ENCODE measurements at places on chromosomes 5 and 9.

DNA sequence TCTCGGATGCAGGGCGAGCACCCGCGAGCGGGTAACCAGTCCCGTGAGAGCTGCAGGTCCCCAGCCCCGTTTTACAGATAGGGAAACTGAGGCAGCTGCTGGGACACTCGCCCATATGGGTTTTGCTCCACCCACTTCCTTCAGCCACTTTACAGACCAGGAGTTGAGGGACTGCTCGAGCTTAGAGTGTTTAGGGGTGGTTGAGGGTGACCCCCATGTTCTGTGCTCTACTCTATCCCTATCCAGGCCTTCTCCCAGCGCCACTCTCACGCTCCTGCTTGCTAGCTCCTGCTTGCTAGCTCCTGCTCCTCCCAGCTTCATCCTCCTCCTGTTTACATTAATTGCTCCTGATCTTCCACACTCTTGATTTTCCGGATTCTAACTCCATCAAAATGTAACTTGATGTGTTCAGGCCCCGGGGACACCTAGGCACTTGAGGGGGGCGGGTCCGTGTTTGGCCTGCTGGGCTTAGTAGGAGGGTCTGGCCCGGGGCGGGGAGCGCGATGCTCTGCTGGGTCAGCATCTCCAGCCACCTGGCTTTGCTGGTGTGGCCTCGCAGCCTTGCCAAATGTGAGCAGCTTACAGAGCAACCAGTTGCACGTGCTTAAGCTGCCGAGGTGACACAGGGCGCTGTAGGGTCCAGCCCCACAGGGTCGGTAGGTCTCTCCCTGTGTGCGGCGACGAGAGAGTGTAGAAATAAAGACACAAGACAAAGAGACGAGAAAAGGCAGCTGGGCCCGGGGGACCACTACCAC, 1.5 kb upstream of the PTGES2 start:
- no peak for DNase-seq

GRCh38 chr5:174614500-174615135, 109.8 kb upstream of the MSX2 start:
- no peak for DNase-seq

DNA sequence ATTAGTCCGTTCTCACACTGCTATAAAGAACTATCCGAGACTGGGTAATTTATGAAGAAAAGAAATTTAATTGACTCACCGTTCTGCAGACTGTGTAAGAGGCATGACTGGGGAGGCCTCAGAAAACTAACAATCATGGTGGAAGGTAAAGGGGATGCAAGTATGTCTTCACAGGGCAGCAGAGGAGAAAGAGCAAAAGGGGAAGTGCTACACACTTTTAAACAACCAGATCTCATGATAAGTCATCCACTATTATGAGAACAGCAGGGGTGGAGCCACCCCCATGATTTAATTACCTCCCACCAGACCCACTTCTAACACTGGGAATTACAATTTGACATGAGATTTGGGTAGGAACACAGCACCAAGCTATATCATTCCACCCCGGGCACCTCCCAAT, 26.6 kb downstream of the FST start:
- no peak for DNase-seq

DNA sequence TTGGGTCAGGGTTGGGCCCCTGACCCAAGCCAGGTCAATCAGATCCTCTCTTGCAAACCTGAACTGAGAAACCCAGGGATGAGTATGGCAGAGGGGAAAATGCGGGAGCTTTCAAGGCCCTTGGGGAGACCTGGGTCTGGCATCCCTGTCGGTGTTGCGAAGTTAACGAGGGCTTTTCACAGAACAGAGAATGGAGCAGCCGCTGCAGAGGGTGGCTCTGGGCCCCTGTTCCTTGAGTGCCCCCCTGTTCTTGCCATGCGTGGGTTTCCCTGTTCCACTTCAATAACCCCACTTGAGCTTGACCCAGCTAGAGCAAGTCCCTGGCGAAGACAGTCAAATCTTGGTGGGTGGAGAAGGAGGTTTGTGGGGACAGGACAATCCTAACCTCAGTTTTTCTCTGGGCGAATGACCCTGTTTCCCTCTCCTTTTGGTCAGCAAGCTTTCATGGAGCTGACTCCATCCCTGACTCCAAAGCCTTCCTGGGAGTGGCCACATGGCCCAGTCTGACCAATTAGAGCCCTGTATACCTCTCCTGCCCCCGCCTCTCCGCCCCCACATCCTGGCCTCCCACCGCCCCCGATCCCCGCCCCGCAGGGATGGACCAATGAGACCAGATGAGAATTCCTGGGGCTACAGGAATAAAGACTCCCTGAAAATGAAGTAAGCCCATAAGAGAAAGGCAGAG, 2.9 kb upstream of the VDAC1 start:
- no peak for DNase-seq

DNA sequence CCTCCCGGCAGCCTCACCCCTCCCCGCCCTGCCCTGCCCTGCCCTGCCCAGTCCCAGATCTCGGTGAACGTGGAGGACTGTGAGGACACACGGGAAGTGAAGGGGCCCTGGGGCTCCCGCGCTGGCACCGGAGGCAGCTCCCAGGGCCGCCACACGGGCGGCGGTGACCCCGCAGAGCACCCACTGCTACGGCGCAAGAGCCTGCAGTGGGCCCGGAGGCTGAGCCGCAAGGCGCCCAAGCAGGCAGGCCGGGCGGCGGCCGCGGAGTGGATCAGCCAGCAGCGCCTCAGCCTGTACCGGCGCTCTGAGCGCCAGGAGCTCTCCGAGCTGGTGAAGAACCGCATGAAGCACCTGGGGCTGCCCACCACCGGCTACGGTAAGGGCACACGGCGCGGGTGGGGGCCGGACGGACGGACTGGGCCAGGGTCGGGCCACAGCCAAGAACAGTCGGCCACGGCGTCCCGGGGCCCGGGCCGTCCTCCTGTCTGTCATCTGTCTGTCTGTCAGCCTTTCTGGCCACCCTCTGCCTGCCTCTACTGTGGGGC, 84.2 kb downstream of the KCNT1 start:
- no peak for DNase-seq

DNA sequence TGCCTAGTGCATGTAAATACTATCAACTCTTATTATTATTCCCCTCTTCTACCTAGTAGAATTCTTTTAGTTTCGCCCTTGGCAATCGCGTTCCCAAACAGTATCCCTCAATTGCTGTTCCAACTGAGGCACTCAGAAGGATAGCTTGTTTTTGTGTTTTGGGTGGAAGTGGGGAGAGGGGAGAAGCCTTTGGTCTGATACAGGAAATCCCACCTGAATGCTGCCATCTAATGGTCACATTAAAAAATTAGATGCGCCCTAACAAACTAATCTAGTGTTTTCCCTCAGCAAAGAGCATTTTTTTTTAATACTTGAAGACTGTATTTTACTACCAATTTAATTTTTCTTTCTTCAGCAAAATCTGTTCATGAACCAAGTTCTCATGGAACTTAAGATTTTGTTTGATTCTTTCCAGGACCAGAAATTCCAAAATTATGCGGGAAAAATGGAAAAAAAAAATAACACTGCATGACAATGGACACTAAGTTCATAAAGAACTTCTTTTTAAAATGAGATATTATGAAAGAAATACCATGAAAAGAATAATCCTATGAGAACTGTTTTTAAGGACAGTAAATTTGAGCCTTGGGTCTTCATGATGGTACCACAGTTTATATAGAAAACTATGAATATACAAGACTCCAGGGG, 22.2 kb upstream of the GLDC start:
- no peak for DNase-seq

DNA sequence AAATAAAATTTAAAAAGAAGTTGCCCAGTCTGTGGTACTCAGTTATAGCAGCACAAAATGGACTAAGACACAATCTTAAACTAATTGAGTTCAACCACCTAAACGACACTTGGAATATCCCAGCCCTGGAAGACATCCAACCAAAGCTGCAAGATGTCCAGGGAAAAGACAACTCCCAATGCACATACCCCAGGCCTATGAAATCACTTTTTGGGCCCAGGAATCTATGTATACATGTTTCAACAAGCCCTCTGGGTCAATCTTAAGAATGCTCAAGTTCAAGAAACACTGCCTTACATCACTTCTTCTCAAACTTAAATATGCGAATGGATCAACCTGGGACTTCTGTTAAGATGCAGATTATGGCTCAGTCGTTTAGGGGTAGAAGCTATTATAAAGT, 148.6 kb downstream of the ELAVL2 start:
- DNase-seq, result no peak

GRCh38 chr9:95317119-95317892, at the start of gene FANCC:
TSS of gene FANCC (minus strand) at chr9:95317709. CDS start at chr9:95249291, 68,418 bp downstream.
- DNase-seq, result peak; percentile 76

DNA sequence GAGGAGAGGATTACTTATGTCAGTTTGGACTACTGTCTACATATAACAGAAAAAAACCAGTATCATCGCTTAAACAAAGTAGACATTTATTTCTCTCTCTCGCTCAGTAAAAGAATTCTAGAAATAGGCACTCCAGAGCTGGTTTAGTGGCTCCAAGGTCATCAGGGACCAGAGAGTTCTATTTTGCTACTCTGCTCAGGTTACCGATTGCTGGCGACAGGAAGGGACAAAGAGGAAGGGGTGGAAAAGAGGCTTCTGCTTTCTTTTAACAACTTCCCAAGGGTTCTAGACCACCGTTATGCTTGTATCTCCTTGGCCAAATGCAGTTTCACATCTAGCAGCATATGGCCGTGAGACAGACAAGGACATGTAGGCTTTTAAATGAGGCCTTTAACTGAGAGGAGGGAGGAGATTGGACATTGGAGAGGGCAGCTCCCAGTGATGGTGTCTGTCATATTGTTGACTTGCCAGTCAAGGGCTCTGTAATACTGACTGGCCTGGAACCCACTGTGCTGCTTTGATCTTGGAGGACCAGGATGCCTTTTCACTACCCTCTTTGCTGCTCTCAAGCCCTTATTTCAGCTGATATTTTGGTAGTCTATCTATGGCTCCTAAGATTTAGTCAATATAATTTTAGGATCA, 15.6 kb upstream of the DCP2 start:
- DNase-seq, result no peak

DNA sequence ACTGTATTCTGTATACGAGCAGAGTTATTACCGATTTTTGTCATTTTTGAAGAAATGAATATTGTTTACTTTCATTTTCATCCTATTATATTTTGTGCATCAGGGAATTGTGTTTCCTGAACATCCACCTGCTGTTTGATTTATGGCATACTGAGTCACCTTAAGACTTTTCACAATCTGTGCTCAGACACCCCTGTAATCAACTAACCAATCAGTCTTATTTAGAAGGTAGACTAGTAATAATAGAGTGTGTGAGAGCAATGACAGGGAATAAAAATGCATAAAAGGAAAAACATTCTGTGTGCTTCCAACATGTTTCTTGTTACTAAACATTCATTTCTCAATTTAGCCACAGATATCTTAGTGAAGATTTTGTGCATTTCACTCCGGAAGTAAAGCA, 1413.6 kb upstream of the ACO1 start:
- no peak for DNase-seq

GRCh38 chr9:16361939-16362338, 508.5 kb downstream of the BNC2 start:
- DNase-seq, result no peak

DNA sequence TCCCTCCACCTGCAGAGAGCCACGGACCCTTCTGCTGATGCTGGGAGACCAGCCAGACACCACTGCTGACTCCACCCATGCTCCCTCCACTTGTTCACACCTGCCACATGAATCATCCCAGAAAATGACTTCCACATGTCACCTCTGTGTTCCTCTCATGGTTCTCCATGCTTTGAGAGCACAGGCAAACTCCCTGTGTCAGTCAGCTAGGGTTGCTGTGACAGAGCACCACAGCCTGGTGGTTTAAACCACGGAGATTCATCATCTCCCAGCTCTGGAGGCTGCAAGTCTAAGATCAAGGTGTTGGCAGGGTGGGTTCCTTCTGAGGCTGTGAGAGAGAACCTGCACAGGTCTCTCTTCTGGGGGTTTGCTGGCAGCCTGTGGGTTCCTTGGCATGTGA, 381.4 kb downstream of the GADD45G start:
- DNase-seq, result peak; percentile 38

GRCh38 chr9:94110821-94111252, 26.6 kb downstream of the PTPDC1 start:
- no peak for DNase-seq

GRCh38 chr5:104538734-104539133, 976.1 kb upstream of the NUDT12 start:
- DNase-seq, result no peak

GRCh38 chr5:86546582-86546981, 71.2 kb upstream of the COX7C start:
- no peak for DNase-seq

DNA sequence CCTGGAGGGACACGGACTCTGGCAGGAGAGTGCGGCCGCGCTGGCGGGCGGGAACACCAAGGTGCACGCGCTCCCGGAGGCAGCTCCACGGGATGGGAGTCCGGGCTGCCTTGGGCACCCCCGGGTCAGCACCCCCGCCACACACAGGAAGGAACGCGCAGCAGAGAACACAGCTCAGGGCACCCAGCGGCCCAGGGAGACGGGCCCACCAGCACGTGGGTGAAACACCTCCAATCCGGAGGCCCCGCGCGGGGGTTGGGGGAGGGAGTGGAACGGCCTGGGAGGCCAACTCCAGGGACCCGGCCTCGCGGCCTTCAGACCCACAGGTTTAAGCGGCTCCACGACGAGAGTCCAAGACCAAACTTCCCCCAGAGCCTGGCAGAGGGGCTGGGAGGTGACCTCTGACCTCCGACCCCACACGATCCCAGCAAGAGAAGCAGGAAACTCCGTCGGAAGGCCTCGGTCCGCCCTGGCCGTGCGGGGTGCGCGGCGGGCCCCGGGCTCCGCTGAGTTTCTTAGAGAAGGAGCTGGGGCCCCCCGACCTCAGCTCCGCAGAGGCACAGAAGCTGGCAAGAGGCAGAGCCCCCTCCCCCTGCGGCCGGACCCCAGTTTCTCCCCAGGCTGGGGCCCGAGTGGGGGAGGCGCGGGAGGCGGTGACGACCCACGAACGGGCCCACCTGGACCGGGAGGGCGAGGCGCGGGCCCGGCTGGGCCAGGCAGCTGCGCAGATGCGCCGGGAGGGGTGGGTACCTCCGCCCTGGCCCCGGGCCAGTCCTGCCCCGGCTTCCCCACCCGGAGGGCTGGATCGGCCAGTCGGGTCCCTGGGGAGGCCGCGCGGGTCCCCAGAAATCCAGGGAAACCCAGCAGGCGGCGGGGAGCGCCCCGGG, 851 bp downstream of the NACC2 start:
- no peak for DNase-seq

GRCh38 chr5:2686321-2687124, 65.0 kb downstream of the IRX2 start:
- no peak for DNase-seq

DNA sequence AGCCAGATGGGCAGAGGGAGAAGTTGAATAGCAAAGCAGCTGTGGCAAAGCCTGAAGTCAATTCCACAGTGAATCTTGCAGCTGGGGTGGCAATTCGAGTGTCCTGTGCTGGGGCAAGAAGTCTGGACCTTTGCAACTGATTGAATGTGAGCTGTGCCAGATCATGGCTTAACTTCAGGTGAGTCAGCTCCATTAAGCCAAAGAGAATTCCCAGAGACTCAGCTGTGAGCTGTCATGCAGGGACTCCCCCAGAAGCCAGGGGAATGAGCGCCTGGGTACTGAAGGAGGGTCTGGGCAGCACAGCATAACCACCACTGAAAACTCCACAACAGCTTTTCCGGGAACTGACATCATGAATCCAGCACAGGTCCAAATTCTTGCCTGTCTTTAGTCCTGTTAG, 153.5 kb upstream of the TRPC7 start:
- DNase-seq, result no peak

- no peak for DNase-seq
Measured at GRCh38 chr5:76345582-76345981, 57.5 kb upstream of the IQGAP2 start.

- DNase-seq, result peak; percentile 23
Measured at GRCh38 chr9:125747053-125747764, at the start of gene PBX3. TSS of gene PBX3 (plus strand) at chr9:125747373.

- no peak for DNase-seq
Measured at GRCh38 chr5:103436656-103437055, 125.9 kb downstream of the NUDT12 start.

- no peak for DNase-seq
Measured at GRCh38 chr5:169993485-169993790, 13.1 kb upstream of the INSYN2B start.

All from NK-92 treated with Interleukin-12 subunit alpha and Interleukin-12 subunit beta, amount 100 ng/mL, for 24 hours (cell line).